ENCODE measurements at places on chromosomes 7 and 10. TPM values are rescaled to one million over a fixed set of nuclear protein-coding genes. Genes with fewer than 3 reads are reported as not detected.

GRCh38 chr7:34486371-34486770 is 171.6 kb upstream of the NPSR1 start:
- DNase-seq, result no peak

Gene INSYN2A
- not detected for total RNA-seq

DNA sequence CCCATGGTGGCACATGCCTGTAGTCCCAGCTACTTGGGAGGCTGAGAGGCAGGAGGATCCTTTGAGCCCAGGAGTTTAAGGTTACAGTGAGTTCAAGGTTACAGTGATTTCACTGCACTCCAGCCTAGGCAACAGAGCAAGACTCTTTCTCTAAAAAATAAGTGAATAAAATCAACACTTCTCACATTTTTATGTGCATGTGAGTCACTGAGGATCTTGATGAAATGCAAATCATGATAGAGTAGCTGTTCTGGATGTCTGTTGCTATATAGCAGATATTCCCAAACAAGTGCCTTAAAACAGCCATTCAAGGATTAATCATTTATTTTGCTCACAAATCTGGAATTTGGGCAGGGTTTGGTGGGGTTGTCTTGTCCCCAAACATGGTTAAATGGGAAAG is 62.3 kb upstream of the ARHGAP12 start:
- no peak for DNase-seq

- no peak for DNase-seq
Observed at GRCh38 chr7:105222953-105223352, 165.8 kb downstream of the SRPK2 start.

GRCh38 chr7:99679032-99679399 is 780 bp downstream of the CYP3A5 start:
- DNase-seq, result no peak

DNA sequence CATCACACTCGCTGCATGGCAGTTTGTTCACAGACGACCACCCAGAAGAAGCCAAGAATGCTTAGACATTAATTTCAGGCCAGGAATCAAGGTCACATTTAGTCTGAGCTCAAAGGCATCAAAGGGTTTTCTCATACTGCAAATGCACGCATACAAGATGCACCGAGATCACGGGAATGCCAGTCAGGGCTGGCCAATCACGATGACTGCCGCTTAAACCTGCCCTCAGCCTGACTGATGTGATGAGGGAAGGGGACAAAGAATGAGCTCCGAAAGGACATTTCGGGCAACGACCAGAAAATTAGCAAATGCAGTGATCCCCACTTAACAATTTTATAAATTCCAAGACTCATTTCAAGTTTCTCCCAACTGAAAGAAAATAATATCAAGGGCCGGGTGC is 20.2 kb downstream of the CTBP2 start:
- no peak for DNase-seq

GRCh38 chr7:105015390-105015965 is 1.5 kb downstream of the KMT2E start:
- DNase-seq, result peak; percentile 48

DNA sequence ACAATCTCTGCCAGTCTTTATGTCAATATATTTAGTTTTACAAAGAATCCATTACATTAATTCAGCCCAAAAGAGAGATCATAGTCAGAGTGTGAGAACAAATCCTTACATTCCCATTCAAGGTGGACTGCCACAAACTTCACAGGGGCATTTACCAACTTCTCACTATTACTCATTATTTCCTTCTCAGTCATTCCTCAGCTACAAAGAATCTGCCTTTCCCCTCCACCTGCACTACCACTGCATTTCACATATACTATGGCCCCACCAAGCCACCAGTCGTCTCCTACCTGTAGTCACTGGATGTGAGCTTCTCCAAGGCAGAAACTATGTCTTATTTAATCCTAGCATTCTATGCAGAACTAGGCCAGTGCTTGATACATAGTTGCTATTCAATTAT is 94.3 kb downstream of the USP6NL start:
- peak; percentile 32 for DNase-seq

- no peak for DNase-seq
Observed at GRCh38 chr10:116886772-116887171, 37.5 kb downstream of the ENO4 start.

DNA sequence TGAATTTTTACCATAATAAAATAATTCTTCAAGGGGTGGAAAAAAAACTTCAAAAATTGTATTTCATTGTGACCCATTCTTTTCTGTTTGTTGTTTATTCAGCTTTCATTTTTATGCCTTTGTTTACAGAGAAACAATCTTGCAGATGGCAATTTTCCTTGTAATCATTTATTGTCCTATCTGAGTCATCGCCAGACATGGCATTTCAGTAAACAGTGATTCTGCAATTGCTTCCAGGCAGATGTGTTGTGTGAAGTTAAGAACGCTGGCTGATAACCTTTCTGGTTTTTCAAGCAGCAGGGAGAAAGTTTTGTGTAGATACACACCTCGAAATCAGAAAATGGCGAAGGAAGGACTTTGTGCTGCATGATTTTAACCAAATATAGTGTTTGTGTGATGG is 80.7 kb upstream of the RPA3 start:
- DNase-seq, result no peak

Gene LOXL4
- total RNA-seq, result not detected

DNA sequence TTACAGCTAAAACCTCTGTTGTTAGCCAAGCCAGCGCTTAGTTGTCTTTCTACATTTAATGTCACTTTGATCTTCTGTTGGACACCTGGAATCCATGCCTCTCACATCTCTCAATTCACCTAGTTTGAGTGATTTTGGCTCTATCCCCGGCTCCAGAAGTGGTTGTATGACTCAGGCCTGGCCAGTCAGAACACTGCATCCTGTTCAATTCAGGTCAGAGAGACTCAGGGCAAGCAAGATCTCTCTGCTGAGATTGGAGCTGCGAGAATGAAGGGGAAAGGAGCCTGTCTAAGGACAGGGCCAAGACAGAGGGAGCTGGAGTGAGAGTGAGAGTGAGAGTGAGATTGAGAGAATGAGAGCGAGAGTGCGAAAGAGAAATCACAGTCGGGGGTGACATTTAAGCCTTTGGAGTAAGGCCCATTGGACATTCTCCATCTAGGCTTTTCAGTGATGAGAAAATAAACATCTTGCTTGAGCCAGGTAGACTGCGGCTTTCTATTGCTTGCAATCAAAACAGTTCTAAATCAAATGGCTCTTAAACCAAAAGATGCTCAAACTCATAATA is 83.3 kb upstream of the DYNC1I1 start:
- no peak for DNase-seq

DNA sequence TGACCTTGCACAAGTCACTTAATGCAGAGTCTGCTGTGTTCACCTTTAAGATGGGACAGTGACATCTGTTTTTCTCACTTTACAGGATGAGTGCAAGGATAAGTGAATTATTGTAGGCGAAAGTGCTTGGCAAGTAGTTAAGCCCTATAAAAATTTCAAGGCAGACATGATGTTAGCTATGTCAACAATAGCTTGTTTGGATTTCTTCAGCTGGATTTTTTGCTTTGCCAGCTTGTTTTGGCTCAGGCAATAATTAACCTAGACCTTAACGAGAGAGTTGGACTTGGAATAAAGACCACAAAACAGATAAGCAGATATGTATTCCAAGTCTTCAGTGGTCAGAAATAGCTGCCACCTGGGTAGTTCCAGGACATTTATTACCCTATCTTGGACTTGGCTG is 255.2 kb downstream of the ARL4A start:
- no peak for DNase-seq

- no peak for DNase-seq
Observed at GRCh38 chr7:130489140-130489983, 2.5 kb upstream of the MEST start.

Gene PIK3CG
- total RNA-seq, result 10.9 TPM

GRCh38 chr7:3712841-3713240 is 411.8 kb downstream of the SDK1 start:
- no peak for DNase-seq

DNA sequence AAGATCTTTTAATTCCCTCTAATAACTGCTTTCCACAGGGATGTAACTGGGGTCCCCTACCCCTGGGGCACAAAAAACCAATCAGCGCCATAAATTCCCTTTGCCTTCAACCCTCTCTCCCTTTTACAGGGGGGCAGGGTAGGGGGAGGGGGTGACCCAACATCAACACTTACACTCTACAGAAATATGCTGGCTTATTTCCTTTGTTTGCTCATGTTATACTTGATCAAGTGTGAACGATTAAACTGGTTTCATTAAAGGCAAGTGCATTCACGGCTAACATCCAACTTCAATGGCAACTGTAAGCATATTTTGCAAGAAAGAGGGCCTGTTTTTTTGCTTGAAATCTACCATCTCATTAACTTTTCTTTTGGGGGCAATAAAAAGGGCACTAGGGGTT is 2.9 kb downstream of the CTBP2 start:
- DNase-seq, result no peak

Gene VWA2
- total RNA-seq, result not detected

Gene OIT3
- not detected for total RNA-seq

- DNase-seq, result no peak
Observed at GRCh38 chr7:78151229-78151628, 352.7 kb downstream of the PHTF2 start.

Gene FXYD4
- total RNA-seq, result not detected

- DNase-seq, result no peak
Observed at GRCh38 chr10:63106111-63106755, 26.9 kb upstream of the NRBF2 start.

DNA sequence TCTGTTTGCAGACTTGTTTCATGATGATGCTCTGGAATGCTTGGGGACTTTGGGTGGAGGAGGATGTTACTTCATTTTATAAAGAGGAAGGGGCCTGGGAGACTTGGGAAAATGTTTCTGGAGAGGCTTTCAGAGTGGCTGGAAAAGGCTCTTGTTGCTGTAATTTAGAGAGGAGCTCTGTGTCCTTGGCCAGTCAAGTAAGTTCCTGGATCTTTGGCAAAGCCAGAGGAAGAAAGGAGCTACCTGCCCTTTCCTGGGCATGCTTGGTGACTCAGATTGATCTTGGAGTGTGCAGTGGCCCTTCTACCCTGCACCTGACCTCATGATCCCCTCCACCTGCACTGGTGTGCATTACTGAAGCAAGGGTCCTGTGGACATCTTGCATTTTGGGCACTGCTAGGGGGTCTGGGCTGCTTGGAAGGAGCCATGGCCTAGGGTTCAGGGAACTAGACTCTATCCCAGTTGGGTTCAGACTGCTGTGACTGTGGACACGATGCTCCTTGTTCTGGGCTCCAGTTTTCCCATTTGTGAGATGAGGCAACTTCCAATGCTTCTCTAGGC is 56.1 kb downstream of the ADCYAP1R1 start:
- DNase-seq, result no peak

GRCh38 chr10:51117053-51117660 is 42.9 kb downstream of the PRKG1 start:
- no peak for DNase-seq

Gene SLC26A4
- 5.2 TPM for total RNA-seq

Gene NUTM2E
- not detected for total RNA-seq

GRCh38 chr7:51242007-51242691 is 74.5 kb downstream of the COBL start:
- no peak for DNase-seq

Gene GDF2
- not detected for total RNA-seq

- DNase-seq, result no peak
Observed at GRCh38 chr10:15658069-15658702, 61.5 kb downstream of the ITGA8 start.

Gene C10orf120
- total RNA-seq, result not detected

- DNase-seq, result no peak
Observed at GRCh38 chr10:86450806-86451603, 70.6 kb downstream of the WAPL start.

DNA sequence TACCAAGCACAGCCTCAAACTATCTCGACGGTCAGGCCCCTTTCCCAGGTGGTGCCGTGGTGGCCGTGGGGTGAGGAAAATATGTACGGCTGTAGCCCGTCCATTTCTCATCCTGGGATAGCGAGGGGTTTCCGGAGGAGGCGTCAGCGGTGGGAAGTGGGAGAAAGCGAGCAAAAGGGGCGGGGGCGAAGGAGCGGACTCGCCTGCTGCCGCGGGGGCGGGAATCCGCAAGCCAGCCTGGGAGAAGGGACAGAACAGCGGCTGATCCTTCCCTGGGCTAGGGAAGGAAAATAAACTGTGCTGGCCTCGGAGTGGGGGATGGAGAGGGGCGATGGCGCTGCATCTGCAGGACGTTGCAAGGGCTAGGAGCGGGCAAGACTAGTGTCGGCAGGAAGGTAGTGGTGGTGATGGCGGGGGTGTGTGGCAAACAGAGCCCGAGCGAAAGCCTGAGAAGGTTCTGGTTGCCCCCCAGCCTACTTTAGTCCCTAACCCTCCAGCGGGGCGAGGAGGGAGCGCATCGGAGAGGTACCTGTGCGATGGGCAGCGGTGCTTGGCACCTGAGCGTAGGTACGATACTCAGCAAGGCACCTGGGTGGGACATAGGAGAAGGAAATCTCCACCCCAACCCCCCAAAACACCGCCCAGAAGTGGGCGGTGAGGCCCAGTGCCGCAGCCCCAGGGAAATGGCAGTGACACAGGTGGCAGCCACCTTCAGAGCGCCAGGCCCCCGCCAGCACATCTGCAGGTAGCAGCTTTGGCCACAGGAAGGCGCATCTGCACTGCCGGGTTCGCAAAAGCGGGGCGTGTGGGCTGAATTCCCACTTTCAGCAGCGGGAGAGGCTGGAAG is 49.9 kb upstream of the STEAP1B start:
- DNase-seq, result peak; percentile 43

- DNase-seq, result no peak
Observed at GRCh38 chr7:135143885-135144668, 3.8 kb upstream of the TMEM140 start.

Gene WIPF3
- total RNA-seq, result not detected

DNA sequence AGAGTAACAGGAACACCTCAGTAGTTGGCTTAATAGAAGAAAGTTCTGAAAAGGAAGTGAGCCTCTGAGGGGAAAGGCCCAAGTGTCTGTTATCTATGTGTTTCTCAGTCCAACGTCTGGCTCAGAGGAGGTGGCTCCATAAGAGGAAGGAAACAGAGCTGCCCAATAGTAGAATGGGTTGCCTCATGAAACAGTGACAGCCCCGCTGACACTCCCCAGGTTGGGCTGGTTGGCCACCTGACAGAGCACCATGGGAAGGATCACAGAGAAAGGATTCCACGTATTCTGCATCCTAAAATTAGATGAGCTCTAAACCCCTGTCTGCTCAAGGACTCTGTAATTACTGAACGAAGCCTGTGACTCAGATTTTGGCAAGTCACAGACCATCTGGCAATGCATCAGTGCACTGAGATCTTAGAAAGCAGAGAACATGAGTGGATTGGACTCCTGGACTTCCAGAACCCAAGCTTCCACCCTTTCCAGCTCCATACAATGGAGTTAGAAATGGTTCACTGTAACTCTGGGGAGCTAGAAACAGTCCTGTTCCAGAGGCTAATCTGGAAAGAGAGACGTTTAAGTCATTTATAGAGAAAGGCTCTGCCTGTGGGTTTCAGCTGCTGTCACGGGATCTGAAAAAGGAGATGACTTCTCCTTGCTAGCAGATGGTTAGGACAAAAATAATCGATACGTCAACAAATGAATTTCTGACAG is 2.9 kb downstream of the PKD2L1 start:
- DNase-seq, result peak; percentile 64

Gene FRMD4A
- 0.31 TPM for total RNA-seq

GRCh38 chr10:65273115-65273514 is 1652.7 kb upstream of the LRRTM3 start:
- DNase-seq, result no peak

Gene GALNT11
- total RNA-seq, result 19.7 TPM

Measured in activated CD4-positive, alpha-beta memory T cell treated with anti-CD3 and anti-CD28 coated beads for 36 hours (primary cell).